ENCODE measurements at places on chromosomes 7 and 10. TPM values are rescaled to one million over a fixed set of nuclear protein-coding genes. Genes with fewer than 3 reads are reported as not detected.

The IRF5 gene
- total RNA-seq, result 19.9 TPM

The SAMD9 gene
- 2.0 TPM for total RNA-seq

The KEL gene
- not detected for total RNA-seq

The PNLIPRP2 gene
- not detected for total RNA-seq

DNA sequence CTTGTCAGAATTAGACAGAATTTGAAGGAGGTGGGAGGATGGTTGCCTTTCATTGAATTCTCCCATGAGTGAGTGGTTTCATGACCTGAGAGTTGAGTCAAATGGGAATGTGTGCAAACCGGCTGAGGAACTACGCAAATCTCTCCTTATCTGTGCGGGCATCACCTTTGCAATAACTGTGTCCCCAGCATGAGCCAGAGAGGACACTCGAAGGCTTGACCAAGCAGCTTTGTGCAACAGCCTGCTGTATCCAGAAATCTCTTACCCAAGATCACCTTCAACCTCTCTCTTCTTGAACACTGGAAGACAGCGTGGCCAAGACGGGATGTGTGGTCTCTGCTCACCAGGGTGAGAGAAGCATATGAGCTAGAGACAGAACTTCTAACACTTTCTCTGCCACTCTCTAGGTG, 93.8 kb upstream of the IKZF1 start:
- DNase-seq, result no peak

GRCh38 chr10:32419615-32420014, 26.3 kb upstream of the CCDC7 start:
- no peak for DNase-seq

DNA sequence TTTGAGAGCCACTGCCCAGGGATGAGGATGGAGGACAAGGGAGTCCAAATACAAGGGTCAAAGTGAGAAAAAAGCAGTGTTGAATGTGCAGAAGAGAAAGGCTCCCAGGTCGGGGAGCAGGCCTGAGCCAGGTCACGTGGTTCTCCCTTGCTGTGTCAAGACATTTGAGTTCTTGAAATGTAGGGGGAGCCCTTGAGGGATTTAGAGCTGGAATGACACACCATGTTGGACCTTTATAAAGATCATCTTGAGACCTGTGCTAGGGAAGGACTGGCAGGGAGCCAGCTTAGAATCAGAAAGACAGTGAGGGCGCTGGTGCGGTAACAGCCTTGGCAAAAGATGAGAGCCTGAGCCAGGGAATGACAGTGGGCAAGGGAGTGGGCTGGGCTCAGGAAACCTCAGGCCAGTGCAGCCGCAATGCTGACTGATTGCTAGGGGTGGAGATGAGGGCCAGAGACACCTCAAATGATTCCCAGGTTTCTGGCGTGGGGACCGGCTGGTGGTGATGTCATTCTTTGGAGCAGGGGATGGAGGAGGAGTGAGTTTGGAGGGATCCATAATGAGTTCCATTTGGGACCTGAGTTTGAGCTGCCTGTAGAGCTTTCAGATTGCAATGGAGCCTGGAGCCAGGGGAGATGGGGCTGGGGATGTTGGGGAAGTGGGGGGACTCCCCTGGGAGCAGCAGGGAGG, 120.1 kb downstream of the PTPN20 start:
- no peak for DNase-seq

DNA sequence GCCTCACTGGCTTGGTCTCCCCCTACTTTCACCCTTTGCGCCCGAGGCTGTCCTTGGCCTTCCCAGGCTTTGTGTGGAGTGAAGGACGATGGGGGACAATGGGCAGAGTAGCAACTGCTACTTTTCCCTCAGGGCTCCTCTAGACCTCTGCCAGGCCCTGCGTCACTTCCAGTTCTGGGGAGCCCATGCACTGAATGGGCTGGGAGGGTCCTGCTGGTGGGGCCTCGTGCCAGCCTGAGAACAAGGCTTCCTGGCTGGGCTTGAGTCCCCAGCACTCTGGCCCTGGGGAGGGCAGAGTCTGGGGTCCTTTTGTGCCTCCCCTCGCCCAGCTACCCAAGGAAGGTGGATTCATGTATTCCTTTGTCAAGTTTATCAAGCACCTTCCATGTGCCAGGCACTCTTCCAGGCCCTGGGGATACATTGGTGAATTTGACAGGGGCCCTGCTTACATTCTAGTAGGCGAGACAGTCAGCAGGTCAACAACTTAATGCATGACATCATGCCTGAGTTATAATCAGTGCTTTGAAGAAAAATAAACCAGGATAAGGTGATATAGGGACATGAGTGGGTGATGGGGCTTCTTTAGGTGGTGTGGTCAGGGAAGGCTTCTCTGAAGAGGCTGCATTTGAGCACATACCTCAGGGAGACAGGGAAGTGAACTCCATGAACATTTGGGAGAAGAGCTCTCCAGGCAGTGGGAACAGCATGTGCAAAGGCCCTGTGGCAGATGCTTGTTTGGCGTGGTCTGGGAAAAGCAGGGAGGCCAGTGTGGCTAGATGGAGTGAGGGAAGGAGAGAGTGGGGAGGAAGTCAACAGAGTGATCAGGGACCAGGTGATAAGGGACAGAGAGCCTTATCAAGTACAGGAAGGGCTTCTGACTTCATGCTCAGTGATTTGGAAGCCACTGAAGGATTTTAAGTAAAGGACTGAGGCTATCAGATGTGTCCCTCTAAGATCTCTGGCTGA, 14.1 kb downstream of the ZMIZ1 start:
- DNase-seq, result no peak

GRCh38 chr10:131210181-131210580, 101.3 kb downstream of the TCERG1L start:
- DNase-seq, result no peak

DNA sequence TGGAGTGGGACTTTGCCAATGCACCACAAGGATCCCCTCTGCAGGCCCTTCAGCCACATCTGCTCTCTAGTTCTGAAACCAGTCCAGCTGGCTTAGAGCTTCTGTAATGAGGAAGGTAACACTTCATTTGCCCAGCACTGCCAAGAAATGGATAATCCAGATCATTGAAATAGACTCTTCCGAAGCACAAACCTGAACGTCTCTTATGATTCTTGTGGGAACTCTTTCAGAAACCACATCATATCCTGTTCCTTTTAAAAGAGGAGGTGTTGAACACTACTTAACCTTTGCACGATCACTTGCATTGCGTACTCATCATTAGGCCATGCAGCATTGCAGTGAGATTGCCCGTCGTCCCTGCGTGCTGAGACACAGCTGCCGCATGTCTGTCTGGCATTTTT, 25.8 kb upstream of the PLPP4 start:
- DNase-seq, result no peak

- no peak for DNase-seq
These were observed 73.8 kb upstream of the TMEM140 start for GRCh38 chr7:135074096-135074495.

GRCh38 chr10:63711867-63712716, 190.9 kb downstream of the REEP3 start:
- peak; percentile 84 for DNase-seq

GRCh38 chr10:124090601-124091209, 2.7 kb downstream of the CHST15 start:
- no peak for DNase-seq

GRCh38 chr10:74186678-74187077, 35.7 kb downstream of the ADK start:
- no peak for DNase-seq

GRCh38 chr7:31076051-31076450, 23.9 kb downstream of the ADCYAP1R1 start:
- no peak for DNase-seq

- no peak for DNase-seq
These were observed 23.7 kb downstream of the CAV1 start for GRCh38 chr7:116548506-116548905.

Measured in kidney epithelial cell (primary cell).